ENCODE measurements at places on chromosomes 4 and X.

DNA sequence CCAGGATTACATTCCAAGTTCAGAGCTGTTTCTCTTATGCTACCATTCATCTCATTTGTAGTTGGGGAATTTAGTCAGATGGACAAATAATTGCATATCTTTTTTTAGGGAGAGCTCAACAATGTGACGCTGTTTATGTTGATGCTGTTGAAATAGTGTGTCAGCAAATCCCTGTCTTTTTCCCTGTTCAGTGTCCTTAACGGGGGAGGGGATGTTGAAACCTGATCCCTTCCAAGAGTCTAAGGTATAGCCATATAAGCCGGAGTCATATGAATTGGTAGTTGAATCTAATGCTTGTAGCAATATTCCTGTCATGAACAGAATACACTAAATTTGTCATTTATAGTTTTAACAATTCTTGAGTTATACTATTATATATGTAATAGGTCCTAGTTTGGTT, 293.5 kb upstream of the FAT1 start:
- DNase-seq = no peak

DNA sequence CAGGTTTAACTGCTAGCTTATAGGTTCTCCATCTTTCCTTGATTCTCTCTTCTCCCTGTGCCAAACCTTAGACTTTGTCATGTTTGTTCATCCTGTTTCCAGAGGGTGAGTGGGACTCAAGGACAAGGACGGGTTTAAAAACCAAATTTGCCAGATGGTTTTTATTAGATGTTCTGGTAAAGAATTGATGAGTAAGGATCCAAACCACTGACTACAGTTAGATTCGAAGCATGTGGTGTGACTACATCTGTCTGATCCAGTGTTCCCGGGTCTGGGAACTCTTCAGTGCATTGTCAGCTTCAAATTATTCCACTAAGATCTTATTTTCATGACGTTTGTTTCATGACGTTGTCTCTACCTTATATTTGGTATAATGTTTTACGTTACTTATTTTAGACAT, 37.5 kb downstream of the MTMR1 start:
- no peak for DNase-seq

GRCh38 chr4:125497861-125498260, 183.1 kb downstream of the FAT4 start:
- no peak for DNase-seq

GRCh38 chr4:107824350-107825071, at the start of gene SGMS2:
Gene SGMS2 (plus strand): TSS chr4:107824932. CDS start chr4:107895554, 70,622 bp downstream.
- DNase-seq = peak; percentile 84

- no peak for DNase-seq
These were observed 51.0 kb upstream of the ENPP6 start for GRCh38 chr4:184268584-184269160.

DNA sequence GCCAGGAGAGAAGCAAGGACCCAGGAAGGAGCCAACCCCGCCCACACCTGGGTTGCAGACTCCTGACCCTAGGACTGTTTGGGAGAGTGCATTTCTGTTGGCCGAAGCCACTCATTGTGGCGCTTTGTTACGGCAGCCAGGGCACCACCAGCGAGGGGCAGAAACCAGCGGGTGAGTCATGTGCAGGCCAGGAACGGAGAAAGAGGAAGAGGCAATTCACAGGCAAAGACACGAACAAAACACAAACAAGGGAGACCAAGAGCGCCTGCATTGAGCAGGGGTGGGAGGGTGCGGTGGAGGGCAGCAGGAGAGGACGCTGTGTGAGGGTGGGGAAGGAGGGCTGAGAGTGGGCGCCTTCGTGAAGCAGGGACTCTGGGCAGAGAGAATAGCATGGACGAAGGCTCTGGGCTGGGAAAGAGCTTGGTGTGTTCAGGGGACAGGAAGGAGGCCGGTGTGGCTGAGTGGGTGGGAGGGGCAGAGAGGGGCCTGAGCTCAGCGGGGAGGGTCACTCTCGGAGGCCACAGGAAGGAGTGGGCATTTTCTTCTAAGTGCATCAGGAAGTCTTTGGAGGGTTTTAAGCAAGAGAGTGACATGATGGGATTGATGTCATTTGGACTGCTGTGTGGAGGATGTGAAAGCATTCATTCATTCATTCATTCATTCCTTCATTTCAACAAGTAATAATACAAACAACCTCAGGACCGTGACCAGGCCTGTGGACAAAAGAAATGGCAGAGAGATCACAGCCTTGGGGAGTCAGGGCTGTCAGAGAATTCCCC, 12.2 kb upstream of the WFS1 start:
- no peak for DNase-seq

DNA sequence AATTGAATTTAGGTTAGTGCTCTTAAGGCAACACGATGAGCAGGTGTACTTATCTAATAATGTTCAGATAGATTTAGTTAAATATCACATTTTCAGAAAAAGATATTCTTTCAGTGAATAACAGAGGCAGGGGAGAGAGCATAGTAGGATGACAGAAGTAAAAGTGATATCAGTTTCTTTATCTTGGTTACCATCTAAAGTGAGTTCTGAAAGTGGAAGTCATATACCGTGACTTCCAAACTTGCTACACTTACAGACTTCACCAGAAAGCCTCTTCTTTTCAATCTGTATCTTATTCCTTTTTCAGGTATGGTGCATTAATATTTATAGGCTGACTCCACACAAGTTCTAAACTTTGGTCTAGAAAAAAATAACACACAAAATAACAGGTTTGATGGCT, 124.9 kb downstream of the POU4F2 start:
- no peak for DNase-seq

DNA sequence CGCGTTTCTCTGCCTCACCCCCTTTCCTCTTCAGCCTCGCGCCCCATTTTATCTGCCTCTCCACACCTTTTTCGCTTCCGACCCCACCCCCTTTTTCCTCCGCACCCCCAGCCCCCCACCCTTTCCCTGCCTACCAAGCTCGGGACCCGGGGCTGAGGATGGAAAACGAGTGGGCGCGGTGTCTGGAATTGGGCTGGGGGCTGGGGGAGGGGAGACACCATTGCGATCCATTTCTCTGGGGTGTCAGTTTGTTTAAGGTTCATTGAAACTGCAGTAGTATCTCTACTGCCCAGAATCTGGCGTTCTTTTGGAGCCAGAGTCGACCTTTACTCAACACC, 707 bp downstream of the SLC9A6 start:
- no peak for DNase-seq

DNA sequence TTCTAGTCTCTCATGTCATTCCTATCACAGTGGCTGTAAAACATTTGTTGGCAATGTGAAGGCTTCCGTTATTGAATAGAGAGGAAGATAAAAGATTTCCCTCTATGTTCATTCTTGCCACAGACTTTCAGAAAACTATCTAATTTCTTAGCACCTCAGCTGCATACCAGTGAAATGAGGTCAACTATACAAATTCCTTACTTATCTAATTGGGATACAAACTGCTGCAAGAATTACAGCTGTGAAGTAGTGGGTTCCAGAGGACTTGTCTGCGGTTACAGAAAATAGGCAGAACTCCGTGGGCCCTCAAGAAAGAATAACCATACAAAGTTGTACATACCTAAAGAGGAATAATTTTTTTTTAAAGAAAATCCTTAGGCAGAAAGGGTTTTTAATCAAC, 175.8 kb downstream of the PPP1R2C start:
- DNase-seq = no peak

- no peak for DNase-seq
These were observed 34.7 kb upstream of the PGRMC2 start for GRCh38 chr4:128322311-128322710.

GRCh38 chr4:159103384-159103990, 608 bp downstream of the RAPGEF2 start:
- DNase-seq = peak; percentile 86

DNA sequence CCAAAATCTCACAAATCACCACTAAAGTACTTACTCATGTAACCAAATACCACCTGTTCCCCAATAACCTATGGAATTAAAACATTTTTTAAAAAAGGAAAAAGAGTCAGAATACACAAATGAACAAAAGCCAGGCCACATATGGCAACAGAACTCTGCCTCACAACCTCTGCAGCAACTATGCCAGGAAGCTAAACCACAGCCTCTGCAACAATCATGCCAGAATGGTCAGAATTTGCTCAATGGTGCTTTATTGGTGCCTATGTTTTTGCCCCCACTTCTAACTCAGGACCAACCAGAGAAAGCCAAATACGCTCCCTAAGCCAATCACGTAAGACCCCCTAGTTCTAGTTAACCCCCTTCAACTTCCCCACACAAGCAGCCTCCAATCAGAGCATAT, 69.6 kb downstream of the HOPX start:
- DNase-seq = no peak

DNA sequence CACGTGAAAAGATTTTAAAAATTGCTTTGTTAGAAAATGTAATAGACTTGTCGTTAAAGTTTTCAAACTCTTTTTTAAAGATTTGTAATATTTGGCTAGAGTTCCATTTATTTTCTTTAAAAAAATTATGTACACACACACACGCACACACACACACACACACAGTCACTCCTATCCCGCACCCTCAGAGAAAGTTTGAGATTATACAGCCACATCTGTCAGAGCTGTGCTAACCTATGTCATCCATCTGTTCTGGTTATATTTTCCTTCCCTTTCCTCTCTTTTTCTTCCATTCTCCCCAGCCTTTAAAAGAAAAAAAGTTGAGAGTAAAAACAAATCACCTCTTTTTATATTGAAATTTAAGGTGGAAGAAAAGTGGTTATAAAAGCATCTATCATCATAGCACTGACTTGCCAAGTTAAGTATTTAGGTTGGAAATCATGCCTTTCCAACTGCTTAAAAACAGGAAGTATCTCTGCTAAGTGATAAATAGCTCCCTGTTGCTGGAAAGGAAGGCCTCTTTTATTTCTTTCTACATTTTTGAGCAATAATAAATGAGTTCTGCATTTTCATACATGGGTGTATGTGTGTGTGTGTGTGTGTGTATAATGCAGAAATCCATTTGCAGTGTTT, 163.3 kb upstream of the SPRY1 start:
- no peak for DNase-seq

GRCh38 chr4:7793186-7793585, 146.5 kb downstream of the AFAP1 start:
- no peak for DNase-seq

DNA sequence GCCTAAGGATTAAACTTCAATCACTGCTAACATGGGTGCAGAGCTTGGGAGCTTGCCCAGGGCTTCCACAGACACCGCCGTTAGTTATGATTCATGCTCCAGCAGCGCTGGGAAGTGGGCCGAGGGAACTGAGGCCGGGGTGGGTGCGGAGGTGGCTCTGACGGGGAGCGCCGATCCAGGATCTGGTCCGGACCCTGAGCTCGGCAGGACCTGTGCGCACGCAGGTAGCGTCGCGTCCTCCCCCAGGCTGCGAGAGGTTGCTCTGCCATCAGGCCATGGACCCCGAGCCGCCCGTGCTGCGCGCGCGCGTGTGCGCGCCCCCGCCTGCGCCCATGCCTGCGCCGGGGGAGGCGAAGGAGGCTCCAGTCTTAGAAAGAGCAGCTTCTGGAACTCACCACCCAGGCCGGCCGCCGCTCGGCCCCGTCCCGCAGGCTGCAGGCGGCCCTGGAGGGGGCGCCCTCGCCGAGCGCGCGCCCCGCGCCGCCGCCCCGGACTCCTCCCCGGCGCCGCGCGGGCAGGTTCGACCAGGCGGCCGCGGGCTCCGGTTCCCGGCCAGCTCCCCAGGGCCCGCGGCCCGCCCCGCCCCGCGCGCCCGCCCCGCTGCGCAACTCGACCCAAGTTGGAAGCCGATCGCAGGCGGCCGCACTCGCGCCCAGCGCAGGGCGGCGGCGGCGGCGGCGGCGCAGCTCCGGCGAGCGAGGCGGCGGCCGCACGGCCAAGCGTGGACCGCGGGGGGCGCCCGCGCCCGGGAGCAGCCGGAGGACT, 732 bp upstream of the ADRA2C start:
- peak; percentile 69 for DNase-seq

GRCh38 chrX:72003811-72004750, 93.4 kb downstream of the NHSL2 start:
- DNase-seq = no peak

DNA sequence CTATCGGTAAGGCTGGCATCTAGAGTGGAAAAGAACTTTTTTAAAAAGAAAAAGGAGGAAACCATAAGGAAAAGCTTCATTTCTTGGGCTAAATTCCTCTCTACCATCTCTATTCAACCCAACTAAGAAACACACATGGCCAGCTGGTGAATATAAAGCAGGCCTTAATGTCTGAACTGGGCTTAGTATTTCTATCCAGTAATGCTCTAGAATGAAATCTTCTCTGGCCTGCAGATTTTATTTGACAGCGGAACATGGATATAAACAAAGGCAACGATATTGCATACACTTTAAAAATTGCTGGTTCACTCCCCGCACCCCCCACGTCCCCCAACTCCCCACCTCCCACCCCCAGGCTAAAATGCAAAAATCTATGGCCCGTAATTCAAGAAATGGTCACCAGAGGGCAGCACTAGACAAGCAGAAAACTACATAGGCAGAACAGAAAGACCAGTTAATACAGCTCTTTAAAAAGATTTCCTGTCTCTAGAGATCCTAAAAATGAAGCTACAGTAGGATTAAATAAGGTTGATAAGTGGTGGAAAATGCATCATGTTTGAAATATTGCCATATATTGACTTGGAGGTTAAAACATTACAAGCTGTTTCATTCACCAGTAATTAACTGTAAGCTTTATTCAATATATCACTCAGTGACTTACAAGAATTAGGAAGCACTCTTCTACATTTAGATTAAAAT, 155.2 kb upstream of the GALNT7 start:
- DNase-seq = peak; percentile 78

DNA sequence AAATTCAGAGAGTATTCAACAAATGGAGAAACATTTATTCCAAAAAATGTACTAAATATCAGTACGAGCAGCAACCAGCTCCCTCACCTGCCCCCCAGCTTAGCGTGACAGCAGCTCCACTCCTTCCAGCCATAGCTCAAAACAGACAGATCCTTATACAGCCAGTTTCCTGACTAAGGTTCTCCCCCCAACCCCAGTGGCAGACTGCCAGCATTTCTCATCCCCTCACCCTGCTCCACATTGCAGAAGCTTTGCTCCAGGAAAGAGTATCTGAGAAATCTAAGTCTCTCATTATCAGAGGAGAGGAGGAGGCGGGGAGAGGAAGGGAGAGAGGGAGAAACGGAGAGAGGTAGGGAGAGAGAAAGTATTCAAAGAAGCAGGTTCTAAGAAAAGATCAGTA, 53.3 kb upstream of the PASD1 start:
- DNase-seq = no peak

- no peak for DNase-seq
These were observed 553.5 kb downstream of the TRAM1L1 start for GRCh38 chr4:116531870-116532269.

DNA sequence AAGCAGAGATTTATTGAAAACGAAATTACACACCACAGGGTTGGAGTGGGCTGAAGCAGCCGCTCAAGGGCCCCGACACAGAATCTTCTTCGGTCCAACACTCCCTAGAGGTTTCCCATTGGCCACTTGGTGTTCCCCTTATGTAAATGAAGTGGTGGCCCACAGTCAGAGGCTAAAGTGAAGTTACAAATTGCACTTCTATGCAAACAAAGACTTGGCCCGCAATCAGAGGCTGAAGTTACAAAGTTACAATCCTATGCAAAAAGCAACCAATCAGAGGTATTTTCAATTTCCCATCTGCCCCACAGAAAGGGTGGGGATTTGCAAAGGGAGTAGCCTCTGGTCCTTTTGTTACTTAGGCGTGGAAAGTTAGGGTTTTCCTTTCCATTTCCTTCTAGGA, 35.7 kb upstream of the SLC25A43 start:
- no peak for DNase-seq

GRCh38 chr4:150082241-150082640, 4.0 kb downstream of the DCLK2 start:
- no peak for DNase-seq

GRCh38 chr4:44319129-44319528, 129.5 kb downstream of the KCTD8 start:
- no peak for DNase-seq

GRCh38 chr4:147509386-147509785, 28.5 kb downstream of the EDNRA start:
- DNase-seq = no peak

Data from retina (tissue), 1 donor.